ENCODE measurements at places on chromosomes 5 and 9. TPM values are rescaled to one million over a fixed set of nuclear protein-coding genes. Genes with fewer than 3 reads are reported as not detected.

The RANBP6 gene
- 19.8 TPM for total RNA-seq

The UBE2QL1 gene
- 1.2 TPM for total RNA-seq

The TAF11L10 gene
- not detected for total RNA-seq

The KCTD16 gene
- total RNA-seq: not detected
